ENCODE measurements at places on chromosomes 3 and 15. TPM values are rescaled to one million over a fixed set of nuclear protein-coding genes. Genes with fewer than 3 reads are reported as not detected.

CISH gene
- 1.8 TPM for total RNA-seq

GRCh38 chr3:15409239-15409638 is 18.1 kb downstream of the METTL6 start:
- H3K27ac ChIP-seq, result no peak overlapping the region
- H3K36me3 ChIP-seq, result peaks cover 25% of the 10 kb centered on the region
- H3K4me1 ChIP-seq, result no peaks in the 10 kb centered on the region
- no peaks in the 10 kb centered on the region for H3K27me3 ChIP-seq
- no peak overlapping the region for H3K4me3 ChIP-seq
- DNase-seq, result no peak

GABRG3 gene
- 0.72 TPM for total RNA-seq

SERINC4 gene
- 0.16 TPM for total RNA-seq

- H3K4me1 ChIP-seq, result peaks cover 19% of the 10 kb centered on the region
- H3K4me3 ChIP-seq, result peak overlapping the region; percentile 95
- peak overlapping the region; percentile 100 for H3K27ac ChIP-seq
- peaks cover 4% of the 10 kb centered on the region for H3K36me3 ChIP-seq
- DNase-seq, result peak; percentile 62
- no peaks in the 10 kb centered on the region for H3K27me3 ChIP-seq
These were observed 611 bp downstream of the CTDSPL2 start for GRCh38 chr15:44427756-44428724.

DNA sequence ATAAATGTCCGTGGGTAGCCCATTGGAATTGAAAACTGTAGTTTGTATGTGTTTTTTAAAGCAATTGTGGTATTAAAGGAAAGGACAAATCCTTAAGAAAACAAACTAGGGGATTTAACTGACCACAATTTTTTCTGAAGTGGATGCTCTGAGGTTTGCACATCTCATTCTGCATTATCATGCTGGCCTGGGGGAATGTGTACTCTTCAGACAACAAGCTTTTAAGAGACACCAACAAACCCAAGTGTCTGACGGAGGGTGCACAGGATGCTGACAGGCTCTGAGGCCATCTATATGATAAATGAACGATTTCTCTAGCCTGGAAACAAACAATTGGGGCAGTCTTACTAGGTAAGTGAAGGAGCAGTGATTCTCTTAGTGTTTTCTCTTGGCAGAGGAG is 9.1 kb downstream of the LINS1 start:
- H3K36me3 ChIP-seq, result peaks cover 45% of the 10 kb centered on the region
- H3K27me3 ChIP-seq, result peaks cover 2% of the 10 kb centered on the region

GRCh38 chr15:99486371-99487336 is 79.1 kb upstream of the MEF2A start:
- peak overlapping the region; percentile 67 for H3K4me3 ChIP-seq
- peaks cover 8% of the 10 kb centered on the region for H3K27me3 ChIP-seq
- peak; percentile 42 for DNase-seq
- H3K27ac ChIP-seq, result no peak overlapping the region
- no peaks in the 10 kb centered on the region for H3K36me3 ChIP-seq

DNA sequence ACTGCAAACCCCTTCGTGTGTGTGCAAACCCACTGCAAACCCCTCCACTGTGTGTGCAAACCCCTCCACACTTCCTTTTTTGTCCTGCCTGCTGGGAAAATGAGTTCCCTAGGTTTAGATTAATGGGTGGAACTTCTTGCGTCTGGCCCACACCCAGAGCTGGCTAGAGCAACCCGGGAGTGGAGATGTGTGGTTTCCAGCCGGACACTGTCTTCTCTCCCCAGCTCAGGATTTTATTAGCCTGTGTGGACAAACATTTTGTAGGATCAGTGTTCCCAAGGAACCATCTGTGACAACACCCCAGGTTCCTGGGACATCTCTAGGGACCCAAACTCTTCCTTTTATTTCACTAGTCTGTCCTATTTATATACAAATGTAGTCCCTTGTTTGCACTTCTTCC is 9.6 kb upstream of the LRRK1 start:
- H3K27ac ChIP-seq, result peak overlapping the region; percentile 51
- no peaks in the 10 kb centered on the region for H3K27me3 ChIP-seq
- H3K4me1 ChIP-seq, result peaks cover 17% of the 10 kb centered on the region
- peaks cover 25% of the 10 kb centered on the region for H3K36me3 ChIP-seq

Data from WTC11 (cell line).